Upper lobe of right lung (tissue), 1 donor: ENCODE measurements at places on chromosomes 1 and 21. TPM values are rescaled to one million over a fixed set of nuclear protein-coding genes. Genes with fewer than 3 reads are reported as not detected.

The KRTAP20-2 gene
- not detected for total RNA-seq

The FAM163A gene
- not detected for total RNA-seq

The FNDC10 gene
- 7.4 TPM for total RNA-seq

The ASCL5 gene
- total RNA-seq, result 0.29 TPM

- DNase-seq, result no peak
- H3K27me3 ChIP-seq, result no peaks in the 10 kb centered on the region
- H3K4me3 ChIP-seq, result no peak overlapping the region
- H3K36me3 ChIP-seq, result no peaks in the 10 kb centered on the region
These were observed 177.6 kb upstream of the OLFM3 start for GRCh38 chr1:102174259-102174863.

DNA sequence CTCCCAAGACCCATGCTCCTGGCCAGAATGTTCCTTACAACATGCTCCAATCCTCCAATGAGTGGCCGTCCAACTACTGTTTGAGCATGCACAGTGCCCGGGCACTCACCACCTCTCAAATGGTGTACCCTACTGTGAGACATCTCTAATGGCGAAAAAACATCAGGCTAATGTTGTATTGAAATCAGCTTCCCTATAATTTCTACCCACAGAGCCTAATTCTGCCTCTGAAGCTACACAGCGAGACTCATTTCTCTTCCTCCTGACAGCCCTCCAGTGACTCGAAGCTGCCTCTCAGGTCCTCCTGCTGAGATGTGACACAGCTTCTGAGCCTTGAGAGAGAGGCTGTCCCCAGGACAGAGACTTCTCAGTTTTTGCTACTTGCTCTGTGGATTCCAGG lies 130.7 kb downstream of the FAM78B start:
- no peak for DNase-seq
- no peaks in the 10 kb centered on the region for H3K4me1 ChIP-seq
- no peak overlapping the region for H3K27ac ChIP-seq
- no peak overlapping the region for H3K4me3 ChIP-seq
- no peaks in the 10 kb centered on the region for H3K36me3 ChIP-seq

- no peak overlapping the region for H3K27ac ChIP-seq
- H3K36me3 ChIP-seq, result no peaks in the 10 kb centered on the region
These were observed 536.6 kb upstream of the USP24 start for GRCh38 chr1:55751776-55752175.

DNA sequence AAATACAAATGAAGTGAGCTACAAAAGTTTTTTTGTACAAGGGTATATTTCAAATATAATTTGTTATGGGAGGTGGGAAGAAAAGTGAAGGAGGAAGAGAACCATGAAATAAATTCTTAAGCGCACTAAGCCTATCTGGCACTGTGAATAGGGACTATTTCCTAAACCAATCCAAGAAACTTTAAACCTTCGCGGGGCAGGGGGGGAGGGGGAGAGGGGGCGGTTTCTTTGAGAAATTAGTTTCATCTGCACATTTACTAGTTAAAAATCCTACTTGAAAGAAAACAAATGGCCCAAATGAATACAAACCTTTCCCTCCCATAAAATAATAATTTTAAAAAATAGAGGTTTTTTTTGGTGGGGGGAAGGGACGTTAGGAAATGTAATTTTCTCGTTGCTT lies 364 bp downstream of the GOLPH3L start:
- peaks cover 20% of the 10 kb centered on the region for H3K4me1 ChIP-seq
- H3K36me3 ChIP-seq, result peaks cover 33% of the 10 kb centered on the region
- DNase-seq, result no peak
- no peaks in the 10 kb centered on the region for H3K27me3 ChIP-seq
- peak overlapping the region; percentile 86 for H3K27ac ChIP-seq
- H3K4me3 ChIP-seq, result peak overlapping the region; percentile 69

- H3K36me3 ChIP-seq, result no peaks in the 10 kb centered on the region
- no peaks in the 10 kb centered on the region for H3K27me3 ChIP-seq
- H3K4me1 ChIP-seq, result no peaks in the 10 kb centered on the region
- H3K4me3 ChIP-seq, result no peak overlapping the region
These were observed 11.8 kb downstream of the SPATA21 start for GRCh38 chr1:16425125-16426025.
